ENCODE measurements at places on chromosomes 1 and 21. TPM values are rescaled to one million over a fixed set of nuclear protein-coding genes. Genes with fewer than 3 reads are reported as not detected.

DNA sequence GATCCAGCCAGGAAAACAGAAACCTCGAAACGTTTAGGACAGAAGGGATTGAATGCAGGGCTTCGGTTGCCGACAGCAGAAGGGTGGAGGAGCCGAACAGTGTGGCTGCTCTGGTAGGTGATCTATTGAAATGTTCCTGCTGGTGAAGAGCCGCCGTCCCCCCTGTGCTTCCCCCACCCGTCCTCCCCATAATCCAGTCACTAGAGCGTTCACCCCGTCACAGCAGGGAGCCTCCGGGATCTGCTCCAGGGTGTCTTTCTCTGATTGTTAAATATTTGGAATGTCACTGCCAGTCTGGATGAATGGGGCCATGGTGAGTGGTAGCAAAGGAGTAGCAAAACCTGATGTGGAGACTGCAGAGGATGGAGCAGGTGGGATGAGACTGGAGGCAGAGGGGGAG, 255.1 kb upstream of the CSF3R start:
- DNase-seq = no peak

Gene TADA1
- total RNA-seq = 16.0 TPM

- DNase-seq = peak; percentile 51
Measured at GRCh38 chr1:26602378-26602959, 72.9 kb downstream of the RPS6KA1 start.

Gene NTRK1
- total RNA-seq = 0.89 TPM

Gene BCAN
- total RNA-seq = not detected

- DNase-seq = peak; percentile 4
Measured at GRCh38 chr1:209076688-209077087, 506.8 kb upstream of the CAMK1G start.

- DNase-seq = no peak
Measured at GRCh38 chr1:153202006-153202405, 1.2 kb upstream of the LELP1 start.

- DNase-seq = peak; percentile 67
Measured at GRCh38 chr1:24284156-24284471, 35.0 kb upstream of the GRHL3 start.

DNA sequence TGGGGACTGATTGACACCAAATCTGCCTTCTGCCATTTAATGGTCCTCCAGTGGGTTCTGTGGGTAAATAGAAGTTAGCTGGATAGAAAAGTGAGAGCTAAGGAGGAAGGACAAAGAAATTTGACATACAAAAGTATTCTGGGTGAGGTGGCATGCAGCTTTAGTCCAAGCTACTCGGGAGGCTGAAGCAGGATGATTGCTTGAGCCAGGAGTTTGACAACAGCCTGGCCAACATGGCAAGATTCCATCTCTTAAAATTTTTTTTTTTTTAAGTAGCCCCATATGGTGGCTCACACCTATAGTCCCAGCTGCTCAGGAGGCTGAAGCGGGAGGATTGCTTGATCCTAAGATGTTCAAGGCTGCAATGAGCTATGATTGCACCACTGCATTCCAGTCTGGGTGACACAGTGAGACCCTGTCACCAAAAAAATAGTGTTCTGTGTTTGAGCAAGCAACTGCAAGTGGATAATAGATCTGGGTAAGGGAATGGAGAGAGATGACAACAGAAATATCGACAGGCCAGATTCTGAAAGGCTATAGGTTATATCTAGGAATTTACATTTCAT, 13.4 kb downstream of the RTCA start:
- no peak for DNase-seq

Data from HCT116 (cell line).